ENCODE measurements at places on chromosomes 7 and 10.

DNA sequence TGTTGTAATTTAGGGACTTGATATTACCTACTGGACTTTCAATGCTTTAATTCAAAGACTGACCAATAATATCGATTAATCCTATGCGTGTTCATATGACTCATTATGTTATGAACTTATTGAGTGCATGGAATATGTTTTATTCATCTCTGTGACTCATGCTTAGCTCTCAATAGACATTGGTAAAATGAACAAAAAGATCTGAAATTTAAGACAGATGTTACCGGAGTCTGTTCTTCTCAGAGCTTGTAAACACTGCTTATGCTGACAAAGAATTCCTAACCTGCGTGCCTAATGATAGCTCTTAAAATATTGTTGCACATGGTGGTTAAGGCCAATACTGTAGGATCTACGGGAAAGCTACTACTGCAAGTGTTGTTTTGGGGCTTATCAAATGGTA lies 131.5 kb upstream of the ACBD5 start:
- no peak for DNase-seq

GRCh38 chr10:79145174-79145483 lies 76.4 kb downstream of the ZMIZ1 start:
- DNase-seq, result no peak

GRCh38 chr7:142301923-142302550 lies 44.2 kb upstream of the PRSS58 start:
- DNase-seq, result no peak

- DNase-seq, result no peak
Measured at GRCh38 chr7:112336936-112337576, 113.2 kb upstream of the IFRD1 start.

GRCh38 chr7:141073641-141074161 lies at the start of gene TMEM178B:
Gene TMEM178B, plus strand, starts transcription at chr7:141074064.
- no peak for DNase-seq

- DNase-seq, result no peak
Measured at GRCh38 chr7:13821152-13821787, 168.2 kb downstream of the ETV1 start.

DNA sequence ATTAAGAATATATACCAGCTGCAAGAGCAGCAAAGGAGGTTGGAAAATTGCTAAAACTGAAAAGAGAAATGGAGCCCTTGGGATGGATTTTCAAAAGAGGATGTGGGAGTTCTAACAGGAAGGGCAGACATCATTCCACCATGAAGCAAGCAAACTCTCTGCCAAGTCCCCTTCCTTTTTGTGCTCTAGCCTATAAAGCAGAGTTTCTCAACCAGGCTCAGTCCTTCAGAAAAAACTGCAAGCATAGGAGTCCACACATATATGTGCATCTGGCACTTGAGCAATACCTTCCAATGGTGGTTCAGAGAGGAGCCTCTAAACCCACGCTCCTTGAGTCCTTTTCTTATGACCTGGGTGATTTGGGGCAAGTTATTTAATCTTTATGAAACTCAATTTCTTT lies 98.6 kb upstream of the MKX start:
- DNase-seq, result no peak

GRCh38 chr10:71598621-71599055 lies 120.9 kb downstream of the C10orf105 start:
- DNase-seq, result no peak

DNA sequence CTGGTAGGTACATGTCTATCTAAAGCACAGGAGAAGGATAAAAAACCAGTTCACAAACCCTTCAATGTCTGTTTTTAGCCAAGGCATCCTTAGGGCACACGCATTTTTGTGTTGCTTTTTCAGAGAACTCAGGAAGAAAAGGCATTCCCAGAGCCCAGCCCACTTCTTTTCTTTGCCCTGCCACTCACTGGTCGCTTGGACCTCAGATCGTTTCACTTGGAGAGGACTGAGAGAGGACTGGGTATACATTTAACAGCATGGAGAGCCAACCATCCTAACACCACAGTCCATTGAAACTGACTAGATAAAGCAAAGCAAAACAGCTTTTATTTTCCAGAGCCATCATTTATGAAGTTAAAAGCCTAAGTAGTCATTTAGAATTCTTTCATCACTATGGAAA lies 194.2 kb downstream of the CAMK1D start:
- no peak for DNase-seq

- DNase-seq, result no peak
Measured at GRCh38 chr7:159192013-159192412, 47.3 kb upstream of the VIPR2 start.

Measured in stimulated activated CD4-positive, alpha-beta T cell treated with anti-CD3 and anti-CD28 coated beads, TNF-alpha, amount 100 ng/mL, for 48 hours (primary cell).